ENCODE measurements at places on chromosomes 5 and 9. TPM values are rescaled to one million over a fixed set of nuclear protein-coding genes. Genes with fewer than 3 reads are reported as not detected.

Gene PHF24
- 0.39 TPM for total RNA-seq

Gene TRPM6
- total RNA-seq: 1.3 TPM

Gene TPPP
- 5.4 TPM for total RNA-seq

Gene NIM1K
- total RNA-seq: 0.58 TPM

Gene IRX2
- 0.45 TPM for total RNA-seq

Gene PIP5K1B
- 0.74 TPM for total RNA-seq

Gene EPB41L4B
- 48.6 TPM for total RNA-seq

Gene HACD4
- total RNA-seq: 2.2 TPM

Gene HAVCR2
- total RNA-seq: 14.9 TPM

Gene ADCY2
- 1.2 TPM for total RNA-seq

Gene VLDLR
- total RNA-seq: 47.9 TPM

Gene PAIP1
- 89.0 TPM for total RNA-seq

Gene ZBTB43
- 20.9 TPM for total RNA-seq

Gene NKD2
- total RNA-seq: 17.1 TPM

Gene ADAMTS12
- total RNA-seq: 41.2 TPM

Gene SYK
- 26.7 TPM for total RNA-seq

Gene PFN3
- total RNA-seq: not detected

Gene CARTPT
- total RNA-seq: not detected

Gene CER1
- total RNA-seq: not detected

Gene TMEM215
- total RNA-seq: not detected

Gene ERBIN
- 54.0 TPM for total RNA-seq

Gene MAST4
- total RNA-seq: 45.2 TPM

Gene HINT1
- 148 TPM for total RNA-seq

Gene PCDHB9
- total RNA-seq: 1.0 TPM

Gene HK3
- 41.1 TPM for total RNA-seq

Gene SLC36A1
- total RNA-seq: 23.3 TPM

Gene AQP3
- total RNA-seq: 27.7 TPM

Gene TRIM36
- total RNA-seq: 1.3 TPM

Gene CCNI2
- not detected for total RNA-seq

Gene DCAF12
- total RNA-seq: 32.3 TPM

Gene TAF11L5
- not detected for total RNA-seq
